ENCODE measurements at places on chromosomes 5 and 9.

- DNase-seq = no peak
Measured at GRCh38 chr5:68369457-68370125, 154.0 kb downstream of the PIK3R1 start.

GRCh38 chr5:53170746-53171349 is 61.3 kb upstream of the MOCS2 start:
- DNase-seq = peak; percentile 16

DNA sequence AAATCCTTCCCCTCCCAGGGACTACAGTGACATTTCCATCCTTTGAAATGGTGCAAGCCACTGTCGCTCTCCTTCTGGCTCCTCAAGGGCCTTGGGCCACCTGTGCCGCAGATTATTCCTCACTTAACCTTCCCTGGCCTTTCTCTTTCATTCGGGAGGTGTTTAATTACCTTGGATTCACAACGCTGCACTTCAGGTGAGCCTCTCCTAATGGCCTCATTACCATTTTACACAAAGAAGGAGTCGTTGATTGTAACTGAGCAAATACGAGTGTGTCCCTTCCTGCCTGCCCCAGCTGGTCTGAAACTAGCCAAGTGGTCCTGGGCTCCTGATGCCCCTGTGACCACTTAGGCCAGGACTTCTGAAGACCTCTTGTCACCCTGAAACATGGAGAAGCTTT is 205.0 kb downstream of the CRB2 start:
- DNase-seq = no peak

DNA sequence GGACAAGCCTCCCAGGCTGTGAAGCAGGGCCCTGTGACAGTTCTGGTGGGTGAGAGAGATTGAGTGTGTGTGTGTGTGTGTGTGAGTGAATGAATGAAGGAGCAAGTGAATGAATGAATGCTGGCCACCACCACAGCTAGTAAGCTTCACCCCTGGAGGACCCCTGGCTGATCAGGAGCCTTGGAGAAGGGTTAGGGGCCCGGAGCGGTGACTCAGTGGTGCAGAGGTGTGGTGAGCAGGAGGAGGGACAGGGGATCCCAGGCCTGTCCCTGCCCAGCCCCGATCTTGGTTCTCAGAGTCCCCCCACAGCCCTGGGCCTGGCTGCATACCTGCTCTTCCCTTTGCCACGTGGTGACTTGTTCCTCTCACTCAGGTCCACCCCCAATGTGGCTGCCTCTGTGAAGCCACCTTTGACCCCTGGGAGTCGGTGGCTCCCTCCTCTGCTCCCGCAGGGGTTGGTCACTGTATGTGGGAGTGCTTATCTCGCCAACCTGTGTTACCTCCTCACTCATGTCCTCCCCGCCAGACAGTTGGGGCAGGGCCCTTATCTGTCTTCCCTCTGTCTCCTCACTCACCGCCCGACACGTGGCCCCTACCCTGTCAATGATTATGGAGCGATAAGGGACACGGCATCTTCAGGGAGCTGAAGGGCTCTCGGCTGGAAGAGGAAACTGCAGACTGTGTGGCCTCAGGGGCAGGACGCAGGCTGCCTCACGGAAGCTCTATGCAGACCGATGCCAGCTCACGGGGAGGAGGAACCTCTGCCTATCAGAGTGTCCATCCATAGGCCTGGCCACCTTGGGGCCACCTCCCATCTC is 99.9 kb upstream of the PITX1 start:
- DNase-seq = no peak

- DNase-seq = no peak
Measured at GRCh38 chr5:178296066-178296465, 63.5 kb upstream of the PHYKPL start.

GRCh38 chr9:71223953-71224538 is 102.6 kb upstream of the TRPM3 start:
- DNase-seq = no peak

DNA sequence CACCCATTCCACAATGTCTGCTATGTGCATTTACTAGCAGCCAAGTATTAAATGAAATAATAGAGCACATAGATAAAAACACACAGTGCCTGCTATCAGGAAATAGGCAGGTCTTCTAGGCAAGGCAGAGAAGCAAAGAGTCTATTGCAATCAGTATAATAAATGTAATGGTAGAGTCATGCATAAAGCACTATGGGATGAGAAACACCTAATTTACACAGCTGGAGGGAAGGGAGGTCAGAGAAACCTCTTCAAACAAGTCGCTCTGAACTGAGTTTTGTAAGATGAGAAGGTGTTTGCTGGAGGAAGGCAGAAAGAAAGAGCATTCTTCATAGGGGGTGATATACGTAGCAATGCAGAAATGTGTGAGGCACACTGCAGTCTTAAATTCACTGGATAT is 341.0 kb upstream of the DMAC1 start:
- no peak for DNase-seq

- peak; percentile 72 for DNase-seq
Measured at GRCh38 chr9:14096258-14096922, 217.6 kb downstream of the NFIB start.

- no peak for DNase-seq
Measured at GRCh38 chr5:179289756-179290385, 55.4 kb downstream of the ADAMTS2 start.

DNA sequence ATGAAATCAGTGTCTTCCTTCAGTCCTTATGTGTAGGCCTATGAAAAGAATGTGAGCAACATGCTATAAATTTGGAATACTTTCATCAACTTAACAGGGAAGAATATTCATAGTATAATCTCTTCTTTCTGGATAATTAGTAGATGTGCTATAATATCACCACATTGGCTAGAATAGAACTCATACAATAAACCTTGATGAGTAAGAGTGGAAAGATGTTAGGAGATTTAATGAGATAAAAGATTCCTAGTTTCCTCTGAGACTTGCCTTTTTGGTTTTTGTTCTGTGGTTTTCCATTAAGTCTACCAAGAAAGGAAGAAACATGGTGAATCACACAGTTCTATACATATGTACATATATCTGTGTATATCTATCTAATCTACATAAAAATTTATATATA is 301.8 kb upstream of the PRR16 start:
- DNase-seq = no peak

- DNase-seq = no peak
Measured at GRCh38 chr5:147835386-147835798, 3.9 kb upstream of the SPINK1 start.

GRCh38 chr5:58043032-58043945 is 416.6 kb downstream of the PLK2 start:
- no peak for DNase-seq

All from renal pelvis (tissue), 12 donors.